ENCODE measurements at places on chromosomes 13 and 19.

- DNase-seq = no peak
Measured at GRCh38 chr13:109235901-109236300, 550.5 kb downstream of the IRS2 start.

DNA sequence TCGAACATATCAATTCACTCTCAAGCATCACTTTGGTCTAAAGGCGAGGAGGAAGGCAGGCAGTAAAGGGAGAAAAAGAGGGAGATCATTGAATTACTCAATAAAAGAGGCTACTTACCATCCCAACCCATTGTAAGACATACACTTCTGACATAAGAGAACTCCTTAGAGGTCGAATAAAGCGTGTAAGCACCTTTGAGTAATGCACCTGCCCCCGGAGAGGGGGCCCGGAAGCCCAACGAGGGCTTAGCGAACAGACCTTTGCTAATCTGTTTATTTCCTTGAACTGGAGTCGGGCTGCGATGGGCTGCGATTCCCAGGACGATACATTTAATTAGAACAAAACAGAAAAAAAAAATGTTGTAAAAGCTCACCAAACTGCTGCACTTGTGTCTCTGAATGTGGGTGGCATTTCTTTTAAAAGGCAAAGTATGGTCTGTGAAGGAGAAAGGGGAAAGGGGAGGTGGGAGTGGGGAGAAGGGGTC lies 3.0 kb downstream of the ZC3H4 start:
- no peak for DNase-seq

DNA sequence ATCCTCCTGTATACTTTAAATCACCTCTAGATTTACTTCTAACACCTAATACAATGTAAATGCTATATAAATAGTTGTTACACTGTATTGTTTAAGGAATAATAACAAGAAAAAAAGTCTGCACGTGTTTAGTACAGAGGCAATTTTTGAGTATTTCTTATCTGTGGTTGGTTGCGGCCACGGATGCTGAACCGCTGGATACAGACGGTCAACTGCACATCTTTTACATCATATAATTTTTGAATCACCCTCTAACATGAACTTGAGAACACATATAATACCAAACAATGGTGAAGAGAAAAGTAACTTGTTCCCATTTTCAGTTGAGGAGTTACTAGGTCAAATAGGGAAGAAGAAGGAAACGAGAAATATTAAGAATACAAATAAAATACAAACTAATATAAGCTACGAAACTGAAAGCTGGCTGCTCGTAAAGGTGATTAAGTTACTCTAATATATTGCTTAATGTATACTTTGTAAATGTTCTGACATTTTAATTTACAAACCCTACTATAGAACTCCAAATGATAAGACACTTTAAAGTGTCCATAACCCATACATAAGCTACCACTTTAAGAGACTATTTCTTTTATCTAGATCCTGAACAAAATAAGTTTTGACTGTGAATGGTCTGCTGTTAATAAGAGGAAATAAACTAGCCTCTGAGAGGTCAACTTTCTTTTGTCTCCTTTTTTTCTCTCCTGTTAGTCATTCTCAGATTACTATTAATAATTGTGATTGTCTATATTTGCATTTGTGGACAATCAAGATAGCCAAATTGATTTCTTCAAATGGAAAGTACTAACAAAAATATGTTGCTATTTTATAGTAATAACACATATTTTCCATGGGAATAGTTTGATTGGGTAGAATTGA lies 457.4 kb downstream of the DIAPH3 start:
- DNase-seq = no peak

GRCh38 chr13:100154842-100155416 lies 66.0 kb downstream of the PCCA start:
- no peak for DNase-seq

DNA sequence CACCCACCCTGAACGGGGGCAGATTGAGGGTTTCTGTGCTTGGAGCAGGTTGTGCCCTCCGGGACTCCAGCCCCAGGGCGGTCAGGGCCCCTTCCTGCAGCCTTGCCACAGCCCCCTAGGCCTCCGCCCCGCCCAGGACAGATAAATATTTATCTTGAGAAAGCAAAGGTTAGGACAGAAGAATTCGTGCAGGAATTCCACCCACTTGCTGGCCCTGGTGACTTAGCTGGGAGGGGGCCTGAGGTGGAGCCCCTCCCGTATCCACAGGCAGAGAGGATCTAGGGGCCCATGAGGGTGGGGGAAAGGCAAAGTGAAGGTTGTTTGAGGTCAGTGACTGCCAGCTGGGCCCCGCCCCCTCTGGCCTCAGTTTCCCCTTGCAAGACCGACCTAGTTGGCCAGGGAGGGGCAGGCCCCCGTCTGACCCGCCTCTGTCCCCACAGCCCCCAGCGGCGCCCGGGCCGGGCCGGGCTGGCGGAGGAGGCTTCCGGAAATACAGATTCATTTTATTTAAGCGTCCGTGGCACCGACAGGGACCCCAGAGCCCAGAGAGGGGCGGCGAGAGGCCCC lies 5.2 kb downstream of the MIDN start:
- no peak for DNase-seq

GRCh38 chr13:86299128-86299527 lies 499.9 kb upstream of the SLITRK6 start:
- no peak for DNase-seq

DNA sequence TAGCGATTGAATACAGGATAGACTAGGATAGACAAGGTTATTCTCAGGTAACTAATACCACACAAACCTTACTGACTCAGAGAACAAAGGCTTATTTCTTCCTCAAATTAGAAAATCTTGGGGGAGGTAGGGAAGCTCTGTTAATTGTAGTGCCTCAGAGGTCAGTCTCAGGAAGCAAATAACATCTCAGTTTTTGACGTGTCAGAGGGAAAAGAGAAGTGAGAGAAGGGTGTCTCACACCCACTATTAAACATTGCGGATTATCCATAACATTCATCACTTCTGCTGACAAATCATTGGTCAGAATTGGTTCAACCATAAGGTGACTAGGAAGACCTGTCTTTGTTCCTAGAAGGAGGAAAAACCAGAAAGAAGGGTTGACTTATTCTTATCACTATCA lies 579.4 kb upstream of the MIR17HG start:
- no peak for DNase-seq

- DNase-seq = no peak
Measured at GRCh38 chr13:71309905-71310304, 557.1 kb downstream of the DACH1 start.

GRCh38 chr13:101417043-101417406 lies 717 bp upstream of the NALCN start:
- DNase-seq = peak; percentile 50

DNA sequence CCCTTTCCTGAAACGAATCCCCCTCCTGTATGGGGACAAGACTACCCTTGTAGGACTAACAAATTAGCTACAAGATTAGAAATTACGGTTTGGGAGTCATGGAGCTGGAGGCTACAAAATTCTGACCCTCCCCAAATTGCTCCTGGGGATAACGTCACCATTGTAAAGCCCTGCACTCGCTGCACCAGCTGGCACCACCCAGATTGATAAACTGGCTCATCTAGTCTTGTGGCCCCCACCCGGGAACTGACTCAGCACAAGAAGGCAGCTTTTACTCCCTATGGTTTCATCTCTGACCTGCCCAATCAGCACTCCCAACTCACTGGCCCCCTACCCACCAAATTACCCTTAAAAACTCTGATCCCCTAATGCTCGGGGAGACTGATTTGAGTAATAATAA lies 150.6 kb upstream of the TSC22D1 start:
- no peak for DNase-seq

DNA sequence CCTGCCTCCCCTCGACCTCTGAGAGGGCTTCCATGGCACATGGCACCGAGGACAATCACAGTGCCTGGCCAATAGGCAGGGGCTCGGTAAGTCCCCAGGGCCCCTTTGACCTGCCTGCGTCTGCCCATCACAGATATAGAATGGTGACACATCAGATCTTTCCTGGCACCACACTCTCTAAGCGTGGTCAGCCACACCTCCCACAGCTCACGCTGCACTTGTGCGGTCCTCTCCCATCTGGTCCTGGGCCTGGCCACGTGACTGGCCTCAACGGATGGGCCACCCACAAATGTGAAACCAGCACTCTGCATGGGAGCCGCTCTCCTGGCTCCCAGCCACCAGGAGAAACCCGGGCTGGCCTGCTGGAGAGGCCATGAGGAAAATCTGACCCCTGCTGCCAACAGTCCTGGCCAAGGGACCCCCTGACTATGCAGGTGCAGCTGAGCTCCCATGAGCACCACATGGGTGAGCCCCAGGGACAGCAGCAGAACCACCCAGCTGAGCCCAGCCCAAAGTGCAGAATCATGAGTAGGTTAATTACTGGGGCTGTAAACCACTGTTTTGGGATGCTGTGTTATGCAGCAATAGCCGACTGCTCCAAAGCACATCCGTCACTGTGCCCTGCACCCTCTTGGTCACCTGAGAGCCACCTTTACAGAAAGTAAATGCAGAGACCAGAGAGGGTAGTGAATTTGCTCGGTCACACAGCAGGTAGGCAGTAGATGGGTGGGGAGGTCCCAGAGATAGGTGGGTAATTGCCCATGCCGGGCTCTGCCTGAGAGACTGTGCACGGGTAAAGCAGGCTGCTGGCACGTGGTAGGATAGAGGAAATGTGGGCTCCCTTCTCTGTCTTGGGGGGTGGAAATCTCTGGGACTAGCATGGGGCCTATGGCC lies 9.7 kb upstream of the MEF2B start:
- DNase-seq = no peak

DNA sequence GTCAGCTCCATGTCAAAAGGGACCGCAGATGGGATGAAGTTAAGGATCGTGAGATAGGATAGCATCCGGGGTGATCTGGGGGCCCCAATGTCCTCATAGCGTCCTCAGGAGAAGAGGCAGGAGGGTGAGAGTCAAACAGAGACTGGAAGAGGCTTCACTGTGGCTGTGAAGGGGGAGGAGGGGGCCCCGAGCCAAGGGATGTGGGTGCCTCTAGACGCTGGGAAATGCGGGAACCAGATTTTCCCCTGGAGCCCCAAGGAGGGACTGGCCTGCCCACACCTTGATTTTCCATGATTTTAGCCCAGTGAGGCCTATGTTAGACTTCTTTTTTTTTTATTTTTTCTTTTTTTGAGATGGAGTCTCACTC lies 61.2 kb downstream of the GNG7 start:
- no peak for DNase-seq

DNA sequence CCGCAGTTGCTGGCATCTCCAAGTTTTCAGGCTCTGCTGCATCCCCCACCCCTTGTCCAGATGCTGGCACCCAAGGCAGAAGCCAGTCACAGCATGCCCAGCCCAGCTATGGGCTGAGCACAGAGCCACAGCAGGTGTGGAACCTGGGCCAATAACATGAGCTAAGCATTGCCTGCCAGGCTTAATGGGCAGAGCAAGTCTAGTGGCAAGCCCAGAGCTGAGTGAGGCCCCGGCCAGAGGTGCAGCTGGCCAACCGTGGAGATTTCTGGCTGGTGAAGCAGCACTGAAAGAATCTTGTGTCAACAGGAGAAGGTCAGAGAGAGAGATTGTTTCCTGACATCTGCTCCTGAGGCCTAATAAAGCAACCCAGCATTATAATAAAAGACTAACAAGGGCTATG lies 111.0 kb downstream of the B3GLCT start:
- no peak for DNase-seq

GRCh38 chr13:49495783-49496762 lies at the start of gene PHF11:
Gene PHF11 (plus strand): TSS chr13:49495953. CDS start chr13:49496002, 49 bp downstream.
- DNase-seq = peak; percentile 88

DNA sequence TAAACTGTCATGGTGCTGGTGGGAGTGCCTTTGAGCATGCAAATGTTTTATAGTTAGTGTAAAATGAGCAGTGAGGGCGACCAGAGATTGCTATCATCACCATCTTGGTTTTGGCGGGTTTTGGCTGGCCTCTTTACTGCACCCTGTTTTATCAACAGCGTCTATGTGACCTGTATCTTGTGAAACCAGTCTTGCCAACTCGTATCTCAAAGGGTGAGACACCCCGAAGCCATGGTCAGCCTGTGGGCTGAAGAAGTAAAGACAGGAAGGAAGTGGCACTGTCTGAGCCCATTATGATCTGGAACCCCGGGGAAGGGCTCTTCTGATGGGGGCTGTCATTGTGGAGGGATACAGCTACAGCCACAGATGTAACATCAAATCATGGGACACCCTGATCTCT lies 81.5 kb upstream of the FAM216B start:
- no peak for DNase-seq

DNA sequence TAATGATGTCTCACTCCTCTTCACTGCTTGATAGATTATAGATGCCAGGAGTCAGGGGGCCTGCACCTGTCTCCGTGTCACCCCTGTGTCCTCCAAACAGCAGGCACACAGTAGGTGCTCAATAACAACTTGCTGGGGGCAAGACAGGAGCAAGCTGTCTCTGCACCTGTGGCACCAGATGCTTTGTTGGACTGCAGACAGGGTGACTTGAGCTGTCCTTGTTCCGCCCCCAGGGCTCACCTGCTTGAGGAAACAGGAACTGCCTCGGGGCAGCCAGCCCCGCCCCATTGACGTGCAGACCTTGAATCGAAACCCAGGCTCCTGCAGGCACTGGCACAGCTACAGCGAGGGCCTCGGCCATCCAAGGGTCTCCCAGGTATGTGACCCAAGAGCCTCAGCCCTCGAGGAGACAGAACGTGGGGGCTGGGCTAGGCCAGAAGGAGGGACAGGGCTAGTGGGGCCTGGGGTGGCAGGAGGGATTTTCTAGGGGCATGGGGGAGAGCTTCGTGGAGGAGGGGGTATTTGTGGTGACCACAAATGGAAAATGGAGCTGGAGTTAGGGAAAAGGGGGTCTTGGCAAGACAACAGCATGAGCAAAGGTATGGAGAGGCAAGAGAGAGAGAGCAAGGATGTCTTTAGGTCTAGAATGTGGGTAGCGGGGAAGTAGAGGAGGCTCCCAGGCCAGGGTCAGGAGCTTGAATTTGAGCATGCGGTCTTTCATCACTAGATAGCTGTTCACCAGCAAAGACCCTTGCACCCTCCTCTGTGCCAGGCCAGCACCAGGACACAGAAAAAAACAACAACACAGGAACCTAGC lies at the start of gene HSH2D:
Gene HSH2D, plus strand, starts transcription at position 287 of the 817 bp plus-strand sequence. CDS start 5,066 bp downstream, outside the sequence.
- DNase-seq = no peak

DNA sequence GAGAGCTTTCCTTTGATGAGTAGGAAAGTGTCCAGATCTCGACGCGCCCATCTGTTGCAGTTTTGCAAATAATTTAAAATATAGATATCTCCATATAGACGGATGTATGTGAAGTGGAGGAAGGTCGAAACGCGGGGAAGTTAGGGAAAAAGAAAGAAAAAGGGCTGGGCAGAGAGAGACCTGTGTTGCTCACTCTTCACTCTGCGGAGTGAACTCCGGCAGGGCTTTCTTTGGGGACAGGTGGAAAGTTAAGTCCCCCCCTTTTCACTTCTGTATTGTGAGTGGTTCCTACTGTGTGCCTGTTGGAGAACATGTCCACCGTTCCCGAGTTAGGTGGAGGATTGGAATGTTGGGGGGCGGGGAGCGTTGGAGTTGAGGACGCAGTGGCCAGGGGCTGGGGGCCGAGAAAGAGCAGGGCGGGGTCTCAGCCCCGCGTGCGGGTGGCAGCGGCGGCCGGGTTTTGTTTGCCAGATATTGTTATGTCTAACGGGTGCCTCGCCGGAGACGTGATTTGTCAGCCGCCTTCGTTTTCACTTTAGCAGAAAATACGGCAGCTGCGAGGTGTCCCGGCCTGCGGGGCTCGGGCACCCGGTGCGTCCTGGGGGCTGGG lies 145.1 kb upstream of the ZNF536 start:
- DNase-seq = no peak
